ENCODE measurements at places on chromosomes 6 and 20.

DNA sequence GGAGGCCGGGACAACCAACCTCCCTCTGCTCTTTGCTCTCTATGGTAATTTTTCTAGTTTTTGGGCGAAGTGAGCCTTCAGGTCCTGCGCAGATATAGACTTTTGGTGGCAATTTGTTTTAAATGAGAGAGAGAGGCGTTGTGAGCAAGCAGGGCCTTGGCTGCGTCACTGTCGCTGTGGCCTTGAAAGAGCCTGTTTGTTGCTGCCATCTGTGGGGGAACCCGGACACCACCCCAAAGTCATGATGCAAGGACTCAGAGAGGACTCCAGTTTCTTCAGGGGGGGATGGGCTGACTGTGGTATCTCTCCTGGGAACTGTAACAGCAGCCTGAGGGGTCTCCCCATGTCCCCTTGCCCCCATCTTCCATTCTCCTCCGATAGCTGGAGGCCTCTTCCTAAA, 462.7 kb upstream of the SULF2 start:
- DNase-seq: no peak

GRCh38 chr20:13661070-13661685, 22.4 kb upstream of the TASP1 start:
- DNase-seq: no peak

DNA sequence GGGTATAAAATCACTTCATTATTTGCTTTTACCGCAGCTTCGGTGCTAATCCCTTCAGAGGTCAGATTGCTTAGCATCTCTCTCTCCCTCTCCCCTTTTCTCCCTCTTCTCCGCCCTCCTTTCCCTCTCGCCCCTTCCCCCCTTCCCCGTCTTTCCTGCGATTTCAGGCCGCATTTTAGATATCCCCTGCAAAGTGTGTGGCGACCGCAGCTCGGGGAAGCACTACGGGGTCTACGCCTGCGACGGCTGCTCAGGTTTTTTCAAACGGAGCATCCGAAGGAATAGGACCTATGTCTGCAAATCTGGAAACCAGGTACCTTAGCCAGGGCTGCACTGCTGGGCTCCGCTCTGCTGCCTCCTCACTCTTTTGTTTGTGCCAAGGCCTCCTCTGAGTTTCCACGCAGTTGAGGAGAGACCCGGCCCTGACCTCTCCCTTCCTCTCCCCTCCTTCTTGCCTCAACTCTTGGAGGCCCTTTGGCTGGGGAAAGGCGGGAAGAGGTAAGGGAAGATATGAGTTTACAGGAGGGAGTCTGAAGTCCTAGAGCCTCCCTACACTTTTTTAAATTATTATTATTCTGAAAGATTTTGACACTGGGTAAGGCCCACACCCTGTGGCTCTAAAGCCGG, 5.6 kb downstream of the NR2E1 start:
- DNase-seq: no peak

- no peak for DNase-seq
These were observed 929.9 kb upstream of the EPHA7 start for GRCh38 chr6:94349227-94349626.

- DNase-seq: no peak
These were observed 3.3 kb upstream of the ZNF337 start for GRCh38 chr20:25699914-25700313.

- no peak for DNase-seq
These were observed 52.9 kb upstream of the RNF144B start for GRCh38 chr6:18334251-18334650.

DNA sequence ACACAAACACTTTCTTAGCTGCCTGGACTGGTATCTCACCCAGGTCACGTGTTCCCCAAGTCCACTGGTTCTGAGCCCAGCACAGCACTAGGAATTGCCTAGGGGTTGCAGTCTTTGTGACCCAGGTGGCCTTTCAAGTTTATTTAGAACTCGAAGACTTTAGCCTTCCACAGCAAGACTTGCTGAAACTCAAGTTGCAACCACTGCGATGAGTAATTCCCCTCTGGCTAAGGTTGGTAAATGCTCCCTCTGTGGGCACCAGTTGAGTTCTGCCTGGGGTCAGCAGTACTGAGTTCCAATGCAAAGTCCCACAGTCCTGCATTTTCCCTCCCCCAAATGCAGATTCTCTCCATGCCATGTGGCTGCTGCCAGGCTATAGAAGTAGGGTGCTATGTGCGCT, 77.6 kb upstream of the MOCS1 start:
- no peak for DNase-seq

DNA sequence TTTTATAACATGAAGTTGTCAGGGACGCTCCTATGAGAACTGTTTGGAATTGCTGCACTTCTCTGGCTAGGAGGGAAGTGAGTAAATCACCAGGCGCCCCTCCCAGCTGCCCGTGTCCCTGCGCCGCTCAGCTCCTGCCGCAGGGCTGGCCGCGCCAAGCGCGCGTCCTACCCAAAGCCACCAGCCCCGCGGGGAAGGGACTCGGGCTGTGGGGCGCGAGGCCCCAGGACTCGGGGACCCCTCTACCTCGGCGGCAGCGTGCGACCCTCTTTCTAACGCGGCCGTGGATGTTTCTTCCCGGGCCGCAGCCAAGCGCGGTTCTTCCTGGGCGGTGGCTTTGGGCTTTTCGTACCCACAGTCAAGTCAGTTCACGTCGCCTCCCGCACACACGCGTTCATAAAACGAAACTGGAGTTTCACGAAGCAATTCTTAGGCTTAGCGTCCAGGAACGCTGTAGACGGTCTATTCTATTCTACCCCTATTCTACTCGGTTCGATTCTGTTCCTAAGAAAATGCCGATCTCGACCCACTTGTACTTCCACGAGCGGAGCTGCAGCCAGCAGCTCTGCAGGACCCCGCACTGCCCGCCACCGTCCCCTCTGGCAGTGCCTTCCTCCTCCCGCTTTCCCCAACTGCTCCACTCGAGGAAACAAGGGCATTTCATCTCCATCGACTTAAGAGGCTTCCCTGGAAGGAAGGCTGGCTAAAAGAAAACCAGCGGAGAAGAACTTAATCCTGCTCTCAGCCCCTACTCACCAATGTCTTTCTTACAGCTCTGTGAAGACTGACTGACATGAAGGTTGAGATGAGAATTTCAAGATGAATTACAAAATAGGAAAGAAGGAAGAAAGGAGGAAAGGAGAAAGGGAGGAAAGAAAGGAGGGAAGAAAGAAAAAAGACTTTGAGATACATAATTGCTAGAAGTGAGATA, 15.4 kb downstream of the FOXC1 start:
- DNase-seq: no peak

GRCh38 chr20:46303176-46303956, 4.9 kb downstream of the CDH22 start:
- DNase-seq: no peak

DNA sequence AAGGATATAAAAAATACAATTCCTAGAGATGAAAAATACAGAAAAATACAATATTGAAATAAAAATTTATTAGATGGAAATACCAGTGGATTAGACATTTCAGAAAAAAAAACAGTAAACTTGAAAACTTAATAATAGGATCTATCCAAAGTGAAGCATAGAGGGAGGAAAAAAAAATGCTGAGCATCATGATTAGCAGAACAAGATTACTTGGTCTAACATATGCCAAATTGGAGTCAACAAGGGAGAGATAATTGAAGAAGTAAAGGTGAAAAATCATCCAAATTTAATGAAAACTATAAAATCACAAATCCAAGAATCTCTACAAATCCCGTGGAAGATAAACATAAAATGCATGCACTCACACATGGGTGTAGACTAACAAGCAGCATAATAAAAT, 166.2 kb upstream of the BMP5 start:
- DNase-seq: no peak

DNA sequence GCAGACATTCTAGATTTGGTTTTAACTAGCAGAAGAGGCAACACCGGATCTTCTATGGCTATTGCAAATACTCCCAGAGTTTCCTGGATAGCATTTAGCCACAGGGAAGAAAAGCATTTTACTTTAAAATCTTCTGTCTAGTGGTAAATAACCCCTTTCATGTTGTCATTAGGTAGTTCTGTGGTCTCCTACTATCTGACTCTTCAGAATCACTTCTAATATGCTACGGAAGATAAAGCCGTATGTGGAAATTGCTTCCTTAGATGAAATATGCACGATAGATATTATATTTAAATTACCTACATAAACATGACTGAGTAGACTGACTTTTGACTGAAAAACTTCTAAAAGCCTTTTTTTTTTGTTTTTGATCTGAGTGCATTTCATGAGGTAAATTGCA, 759 bp downstream of the CRISP3 start:
- no peak for DNase-seq

GRCh38 chr6:20058912-20059311, 153.4 kb downstream of the MBOAT1 start:
- no peak for DNase-seq

DNA sequence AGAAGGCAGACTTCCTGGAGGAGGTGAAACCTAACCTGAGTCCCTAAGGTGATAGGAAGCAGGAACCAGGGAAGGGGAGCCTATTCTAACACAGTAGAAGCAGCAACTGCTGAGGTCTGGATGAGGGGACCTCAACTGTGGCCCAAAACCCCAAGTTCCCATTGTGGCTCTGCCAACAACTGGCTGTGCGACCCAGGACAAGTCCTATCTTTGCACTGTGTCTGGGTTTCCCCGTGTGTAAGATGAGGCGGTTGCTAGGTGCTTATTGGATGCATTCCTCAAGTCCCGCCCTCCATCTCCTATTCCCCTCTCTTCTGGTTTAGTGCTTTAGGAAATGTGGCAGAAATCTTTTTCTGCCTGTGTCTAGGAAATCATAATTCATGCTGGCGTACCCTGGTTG, 52.2 kb upstream of the TTPAL start:
- DNase-seq: no peak
